ENCODE measurements at places on chromosomes 6 and 20.
A peak's percentile ranks its signal among the peaks of the same experiment; 100 is the strongest.

GRCh38 chr20:59673998-59674445 lies 69.7 kb downstream of the PHACTR3 start:
- DNase-seq = no peak

- DNase-seq = no peak
Measured at GRCh38 chr6:162970246-162970645, 242.5 kb downstream of the PACRG start.

- no peak for DNase-seq
Measured at GRCh38 chr6:64010666-64011065, 375.1 kb downstream of the PHF3 start.

DNA sequence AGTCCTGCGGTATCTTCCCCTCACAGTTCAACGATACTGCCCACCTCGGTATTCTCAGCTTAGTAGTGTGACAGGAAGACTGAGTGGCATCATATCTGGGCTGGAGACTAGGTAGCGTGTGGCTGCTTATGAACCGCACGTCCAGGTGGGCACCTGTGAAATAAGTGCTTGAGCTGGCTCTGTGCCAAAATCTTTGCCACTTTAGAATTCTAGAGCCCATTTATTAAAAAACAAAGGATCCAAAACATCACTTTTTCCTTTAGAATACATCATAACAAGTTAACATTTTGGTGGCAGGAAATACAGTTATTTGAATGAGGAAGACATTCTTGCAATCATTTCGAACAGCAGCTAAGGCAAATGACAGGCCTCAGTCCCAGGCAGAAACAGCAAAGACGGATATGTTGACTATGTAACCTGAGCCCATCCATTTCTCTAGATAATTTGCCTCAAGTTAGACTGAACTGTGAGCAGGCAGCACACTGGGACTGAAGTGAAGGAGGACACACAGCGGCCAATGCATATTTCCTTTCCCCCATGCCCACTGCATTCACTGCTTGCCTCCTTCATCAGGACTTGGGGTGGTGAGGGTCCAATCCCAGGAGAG lies 136.6 kb downstream of the GMDS start:
- no peak for DNase-seq

- DNase-seq = no peak
Measured at GRCh38 chr6:130978660-130979396, 84.2 kb downstream of the EPB41L2 start.

DNA sequence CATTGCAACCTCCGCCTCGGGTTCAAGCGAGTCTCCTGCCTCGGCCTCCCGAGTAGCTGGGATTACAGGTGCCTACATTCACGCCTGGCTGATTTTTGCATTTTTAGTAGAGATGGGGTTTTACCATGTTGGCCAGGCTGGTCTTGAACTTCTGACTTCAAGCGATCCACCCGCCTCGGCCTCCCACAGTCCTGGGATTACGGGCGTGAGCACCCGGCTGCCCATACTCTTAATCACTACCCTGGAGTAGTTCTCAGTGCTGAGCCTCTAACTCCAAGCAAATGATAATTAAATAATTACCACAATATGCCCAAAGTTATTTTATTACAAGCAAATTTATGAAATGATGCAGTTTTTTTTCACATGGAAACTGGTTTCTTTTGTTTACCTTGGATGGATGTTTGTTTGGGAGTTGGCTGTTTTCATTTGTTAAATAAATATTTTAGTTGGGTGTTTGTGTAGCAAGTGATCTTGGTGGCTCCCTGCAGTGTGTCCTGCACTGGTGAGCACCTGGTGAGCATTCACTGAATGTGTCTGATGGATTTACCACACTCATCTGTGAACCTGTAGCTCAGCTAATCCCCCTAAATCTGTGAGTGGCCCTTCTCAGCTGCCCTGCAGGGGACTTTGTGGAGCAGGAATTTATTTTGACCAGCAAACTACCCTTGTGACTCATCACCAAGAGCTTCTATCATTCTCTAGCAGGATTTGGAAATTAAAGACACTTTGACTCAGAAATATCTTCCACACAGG lies 36.9 kb downstream of the UTRN start:
- DNase-seq = no peak

DNA sequence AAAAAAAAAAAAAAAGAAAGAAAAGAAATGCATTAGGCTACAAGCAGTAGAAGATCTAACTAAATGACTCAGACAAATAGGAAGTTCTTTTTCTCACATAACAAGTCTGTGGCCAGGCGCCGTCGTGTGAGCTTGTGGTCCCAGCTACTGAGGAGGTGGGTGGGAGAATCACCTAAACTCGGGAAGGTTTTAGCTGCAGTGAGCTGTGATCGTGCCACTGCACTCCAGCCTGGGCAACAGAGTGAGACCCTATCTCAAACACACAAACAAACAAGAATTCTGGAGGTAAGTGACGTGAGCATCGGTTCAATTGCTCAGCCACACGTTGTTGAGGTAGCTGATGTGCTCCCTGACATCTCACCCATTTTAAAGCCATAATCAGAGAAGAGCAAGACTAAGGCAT lies 37.9 kb upstream of the SLC23A2 start:
- peak; percentile 31 for DNase-seq
